Urothelium cell line (cell line): ENCODE measurements at places on chromosomes 13 and 19.

DNA sequence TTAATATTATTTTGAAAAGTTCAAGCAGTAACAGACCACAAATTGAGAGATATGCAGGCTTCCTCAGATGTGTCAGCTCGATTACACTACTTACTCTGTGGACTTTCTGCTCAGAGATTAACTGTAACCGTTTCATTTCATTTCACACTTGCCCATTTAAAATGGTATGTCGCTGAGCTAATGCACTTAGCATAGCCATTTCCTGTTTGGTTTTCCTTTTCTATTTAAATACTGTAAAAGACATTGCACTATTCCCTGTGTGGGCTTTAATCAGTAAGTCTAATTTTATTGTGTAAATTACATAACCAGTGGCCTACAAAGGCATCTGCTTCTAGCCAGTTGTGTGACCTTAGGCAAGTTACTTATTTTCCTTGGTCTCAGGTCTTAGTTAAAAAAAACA, 237.6 kb downstream of the LACC1 start:
- no peak for DNase-seq

DNA sequence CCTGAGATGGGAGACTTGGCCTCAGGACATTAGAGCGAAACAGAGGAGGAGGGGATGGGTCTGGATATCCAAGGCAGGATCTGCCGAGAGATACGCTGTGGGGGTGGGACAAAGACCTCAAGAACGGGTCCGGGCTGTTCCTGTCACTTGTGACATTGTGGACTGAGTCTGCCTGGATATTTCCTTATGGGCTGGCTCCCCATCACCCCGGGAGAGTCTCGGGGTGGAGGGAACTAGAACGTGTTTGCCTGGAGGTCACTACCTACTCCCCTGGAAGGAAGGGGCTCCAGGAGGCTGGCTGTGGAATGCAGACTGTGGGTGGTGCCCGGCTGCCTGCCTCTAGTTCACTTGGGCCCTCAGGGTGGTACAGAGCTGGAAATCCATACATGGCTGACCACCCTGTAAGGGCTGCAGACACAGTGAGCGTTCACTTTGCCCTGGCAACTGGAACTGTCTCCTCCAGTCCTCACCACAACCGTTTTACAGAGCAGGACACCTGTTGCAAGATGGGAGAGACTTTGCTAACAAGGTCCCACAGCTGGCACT, 26.4 kb downstream of the DNM2 start:
- no peak for DNase-seq

- DNase-seq = peak; percentile 62
Measured at GRCh38 chr13:30895773-30896172, 10.3 kb upstream of the MEDAG start.

DNA sequence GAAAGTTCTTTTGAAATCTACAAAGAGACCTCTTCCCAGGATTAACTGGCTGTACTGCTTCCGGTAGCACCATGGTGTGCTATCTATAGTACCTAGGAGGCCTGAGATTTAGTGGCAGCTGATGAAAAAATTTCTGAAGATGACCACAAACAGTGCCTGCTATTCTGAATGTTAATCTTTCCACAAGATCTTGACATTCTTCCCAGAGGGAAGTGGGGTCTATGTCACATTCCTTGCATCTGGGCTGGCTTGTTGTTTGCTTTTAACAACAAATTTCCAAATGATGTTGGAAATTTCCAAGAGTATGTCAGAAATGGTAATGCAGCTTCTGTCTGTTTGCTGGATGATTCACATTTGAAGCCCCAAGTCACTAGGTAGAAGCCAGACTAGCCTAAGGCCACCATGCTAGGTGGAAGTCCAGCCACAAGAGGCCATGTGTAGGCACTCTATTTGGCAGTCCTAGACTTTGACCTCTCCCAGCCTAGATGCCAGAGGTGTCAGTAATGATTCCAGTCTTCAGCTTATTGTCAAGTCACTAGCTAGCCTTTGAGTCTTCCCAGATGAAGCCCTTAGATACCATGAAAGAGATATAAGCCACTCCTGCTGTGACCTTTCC, 22.1 kb downstream of the SPART start:
- DNase-seq = no peak

DNA sequence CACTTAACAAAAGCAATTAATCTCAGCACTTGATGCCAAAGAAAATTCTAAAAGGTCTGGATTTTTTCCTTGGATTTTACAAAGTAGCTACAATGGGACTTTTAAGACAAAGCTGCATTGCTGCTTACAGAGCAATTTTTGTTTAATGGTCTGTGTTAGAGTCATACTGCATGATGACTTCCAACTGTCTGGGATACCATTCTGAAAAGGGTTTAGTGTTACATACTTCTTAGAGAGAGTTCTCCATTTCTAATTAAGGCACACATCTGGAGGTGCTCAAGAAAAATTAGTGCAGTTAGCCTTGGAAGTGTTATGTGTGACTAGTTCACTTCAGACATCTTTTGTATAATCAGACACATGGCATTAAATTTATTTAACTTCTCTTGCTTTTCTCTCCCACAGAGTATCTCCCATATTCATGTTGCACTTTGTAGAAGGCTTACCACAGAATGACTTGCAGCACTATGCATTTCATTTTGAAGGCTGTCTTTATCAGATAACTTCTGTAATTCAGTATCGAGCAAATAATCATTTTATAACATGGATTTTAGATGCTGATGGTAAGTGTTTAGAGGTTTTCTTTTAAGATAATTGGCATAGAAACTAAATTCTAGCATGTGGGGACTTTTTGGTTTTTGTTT, 35.1 kb downstream of the USPL1 start:
- no peak for DNase-seq

GRCh38 chr19:1825909-1826556, 14.0 kb upstream of the ATP8B3 start:
- DNase-seq = peak; percentile 77

DNA sequence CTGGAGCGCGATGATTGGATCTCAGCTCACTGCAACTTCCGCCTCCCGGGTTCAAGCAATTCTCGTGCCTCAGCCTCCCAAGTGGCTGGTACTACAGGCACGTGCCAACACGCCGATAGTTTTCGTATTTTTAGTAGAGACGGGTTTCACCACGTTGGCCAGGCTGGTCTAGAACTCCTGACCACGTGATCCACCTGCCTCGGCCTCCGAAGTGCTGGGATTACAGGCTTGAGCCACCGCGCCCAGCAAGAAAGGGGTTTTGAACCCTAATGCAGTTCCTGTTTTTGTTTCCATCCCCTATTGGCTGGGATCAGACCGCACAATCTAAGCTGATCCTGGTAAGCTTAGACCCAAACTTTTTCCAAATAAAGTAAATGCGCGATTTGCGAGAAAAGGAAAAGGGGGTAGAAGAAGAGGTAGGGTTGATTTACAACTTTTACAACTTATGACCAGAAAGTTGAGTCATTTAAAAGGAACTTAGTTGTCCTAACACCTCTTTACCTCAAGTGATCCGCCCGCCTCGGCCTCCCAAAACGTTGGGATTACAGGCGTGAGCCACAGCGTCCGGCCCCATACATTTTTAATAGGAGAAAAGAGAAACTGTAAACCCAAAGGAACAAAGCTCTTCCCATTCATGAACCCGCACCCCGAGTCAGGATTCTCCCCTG, 764 bp downstream of the ZNF626 start:
- DNase-seq = no peak

DNA sequence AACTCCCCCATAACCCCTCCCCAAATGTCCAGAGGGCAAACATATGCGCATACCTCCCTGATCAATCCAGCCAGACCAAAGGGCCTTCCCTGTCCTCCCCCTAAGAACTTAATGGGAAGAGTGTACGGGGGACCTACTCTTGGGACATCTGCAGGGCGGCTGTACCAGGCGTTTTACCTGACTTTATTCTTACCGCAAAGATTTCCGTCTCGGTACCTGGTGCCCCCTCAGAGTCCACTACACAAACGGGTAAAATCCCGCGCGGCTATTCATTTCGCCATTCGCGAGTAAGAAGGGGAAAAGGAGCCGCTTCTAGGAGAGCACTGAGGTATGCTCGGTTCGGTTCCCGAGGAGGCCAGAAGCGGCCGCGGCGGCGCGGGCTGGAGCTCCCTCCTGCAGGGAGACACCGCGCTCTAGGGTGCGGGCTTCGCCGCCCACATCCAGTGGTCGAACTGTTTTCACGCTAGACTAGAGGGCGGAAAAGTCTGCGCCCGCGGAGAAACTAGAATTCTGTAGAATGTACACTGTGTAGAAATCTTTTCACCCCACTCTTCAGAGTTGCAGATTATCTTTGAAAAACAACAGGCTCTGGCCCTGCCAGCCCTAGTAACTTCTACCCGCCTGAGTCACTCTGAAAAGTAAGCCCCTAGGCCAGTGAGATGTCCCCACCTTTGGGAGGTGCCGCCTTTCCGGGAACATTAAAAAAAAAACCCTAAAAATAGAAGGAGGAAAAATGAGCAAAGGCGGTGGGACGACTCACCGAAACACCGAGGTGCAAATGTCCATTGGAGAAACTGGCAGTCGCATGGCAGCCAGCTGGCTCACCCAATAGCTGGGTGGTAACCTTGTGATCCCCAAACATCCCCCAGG, 3.8 kb upstream of the TSHZ3 start:
- no peak for DNase-seq

DNA sequence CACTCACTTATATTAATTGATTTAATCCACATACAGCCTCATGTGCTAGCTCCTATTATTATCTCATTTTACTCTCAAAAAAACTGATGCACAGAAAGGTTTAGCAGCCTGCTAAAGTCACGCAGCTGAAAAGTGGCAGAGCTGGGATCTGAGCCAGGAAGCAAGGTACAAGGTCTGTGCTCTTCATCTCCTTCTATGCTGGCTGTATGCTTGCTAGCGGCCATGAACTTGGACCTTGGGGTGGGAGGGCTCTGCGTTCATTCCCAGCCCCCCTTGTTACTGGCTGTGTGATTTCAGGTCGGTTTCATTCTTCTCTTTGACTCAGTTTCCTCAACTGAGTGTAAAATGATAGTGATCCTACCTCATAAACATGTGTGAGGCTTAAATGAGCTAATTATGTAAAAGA, 69.8 kb downstream of the ALOX5AP start:
- no peak for DNase-seq

- peak; percentile 30 for DNase-seq
Measured at GRCh38 chr19:56900573-56901097, 60.1 kb upstream of the PEG3 start.

DNA sequence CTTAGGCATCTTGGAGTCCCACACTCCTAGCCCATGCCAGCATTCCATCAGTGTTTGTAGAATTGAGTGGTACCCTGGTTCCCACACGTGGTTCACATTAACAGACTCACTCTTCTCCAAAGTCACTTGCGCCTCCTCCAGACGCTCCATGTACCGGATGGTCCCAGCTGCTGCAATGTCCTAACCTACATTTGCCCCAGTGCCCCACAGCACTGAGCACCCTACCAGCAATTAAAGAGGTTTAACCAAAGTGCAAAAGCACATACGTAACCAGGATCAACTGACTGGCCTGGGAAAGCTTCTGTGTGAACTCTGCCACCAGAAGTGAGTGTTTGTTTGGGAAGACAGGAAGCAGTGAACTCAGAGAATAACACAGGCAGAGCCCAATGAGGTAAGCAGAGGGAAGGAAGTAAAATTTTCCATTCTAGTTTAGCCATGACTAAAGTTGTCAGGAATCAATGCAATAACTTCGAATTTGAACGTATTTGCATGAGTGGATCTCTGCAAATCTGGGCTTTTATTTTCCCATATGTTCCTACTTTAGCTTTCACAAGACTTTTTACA, 7.3 kb upstream of the MEDAG start:
- peak; percentile 21 for DNase-seq

- DNase-seq = no peak
Measured at GRCh38 chr13:64639206-64639605, 2590.9 kb downstream of the PCDH9 start.

- peak; percentile 75 for DNase-seq
Measured at GRCh38 chr19:57103573-57104277, 16.1 kb upstream of the USP29 start.

DNA sequence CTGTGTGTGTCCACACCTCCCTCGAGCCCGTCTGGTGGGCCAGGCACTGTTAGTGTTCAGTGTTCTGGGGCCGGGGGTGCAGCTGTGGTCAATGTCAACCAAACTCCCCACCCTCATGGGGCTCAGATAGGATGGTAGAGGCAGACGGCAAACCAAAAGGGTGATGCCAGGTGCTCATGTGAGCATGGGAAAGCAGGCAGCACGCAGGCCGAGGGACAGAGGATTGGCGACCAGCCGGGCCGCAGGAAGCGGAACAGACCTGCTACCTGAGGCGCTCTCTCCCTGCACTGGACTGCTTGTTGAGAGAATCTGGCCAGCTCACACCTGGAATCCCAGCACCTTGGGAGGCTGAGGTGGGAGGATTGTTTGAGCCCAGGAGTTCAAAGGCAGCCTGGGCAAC, 29.1 kb downstream of the DHX34 start:
- DNase-seq = no peak

DNA sequence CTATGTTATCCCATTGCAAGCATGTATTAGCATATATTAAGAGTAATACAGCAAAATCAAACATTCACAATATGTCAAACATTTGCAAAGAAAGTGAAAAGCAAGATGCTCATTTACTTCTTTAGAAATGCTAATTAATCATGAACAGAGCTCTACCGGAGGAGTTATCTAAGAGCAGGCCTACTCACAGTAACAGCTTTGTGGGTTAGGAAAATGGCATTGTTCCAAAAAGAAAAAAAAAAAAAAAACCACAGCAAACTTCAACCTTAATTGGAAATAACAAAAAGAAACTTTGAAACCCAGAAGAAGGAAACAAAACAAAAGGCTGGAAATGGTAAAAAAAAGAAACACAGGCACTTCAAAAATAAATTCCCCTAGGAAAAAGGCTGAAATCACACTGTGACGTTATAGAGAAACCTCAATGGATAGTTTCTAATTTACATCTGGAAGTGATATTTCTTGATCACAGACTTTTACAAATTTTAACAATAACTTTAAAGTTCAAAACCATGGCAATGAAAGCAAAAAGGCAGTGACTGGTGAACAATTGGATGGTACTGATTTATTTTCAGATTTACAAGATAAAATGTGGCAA, 1236.8 kb upstream of the SPRY2 start:
- DNase-seq = no peak

DNA sequence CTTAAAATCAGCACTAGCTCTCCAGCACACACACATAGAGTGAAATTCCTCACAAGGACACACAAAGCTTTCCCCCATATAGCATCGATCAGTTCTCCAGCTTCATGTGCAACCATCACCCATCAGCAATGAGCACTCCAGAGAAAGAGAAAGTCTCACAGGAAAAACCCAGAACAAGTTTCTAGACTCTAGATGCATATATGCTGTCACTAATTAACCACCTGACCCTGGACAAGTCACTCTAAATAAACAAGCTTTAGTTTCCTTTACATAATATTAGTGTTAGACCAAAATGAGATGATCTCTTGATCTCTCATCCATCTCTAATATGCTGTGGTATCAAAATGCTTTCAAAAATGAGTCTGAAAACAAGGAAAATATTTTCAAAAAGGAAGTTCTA, 81.2 kb downstream of the TBC1D4 start:
- no peak for DNase-seq

- DNase-seq = no peak
Measured at GRCh38 chr19:39834287-39834841, 402 bp upstream of the DYRK1B start.
